ENCODE measurements at places on chromosomes 12 and 14.

DNA sequence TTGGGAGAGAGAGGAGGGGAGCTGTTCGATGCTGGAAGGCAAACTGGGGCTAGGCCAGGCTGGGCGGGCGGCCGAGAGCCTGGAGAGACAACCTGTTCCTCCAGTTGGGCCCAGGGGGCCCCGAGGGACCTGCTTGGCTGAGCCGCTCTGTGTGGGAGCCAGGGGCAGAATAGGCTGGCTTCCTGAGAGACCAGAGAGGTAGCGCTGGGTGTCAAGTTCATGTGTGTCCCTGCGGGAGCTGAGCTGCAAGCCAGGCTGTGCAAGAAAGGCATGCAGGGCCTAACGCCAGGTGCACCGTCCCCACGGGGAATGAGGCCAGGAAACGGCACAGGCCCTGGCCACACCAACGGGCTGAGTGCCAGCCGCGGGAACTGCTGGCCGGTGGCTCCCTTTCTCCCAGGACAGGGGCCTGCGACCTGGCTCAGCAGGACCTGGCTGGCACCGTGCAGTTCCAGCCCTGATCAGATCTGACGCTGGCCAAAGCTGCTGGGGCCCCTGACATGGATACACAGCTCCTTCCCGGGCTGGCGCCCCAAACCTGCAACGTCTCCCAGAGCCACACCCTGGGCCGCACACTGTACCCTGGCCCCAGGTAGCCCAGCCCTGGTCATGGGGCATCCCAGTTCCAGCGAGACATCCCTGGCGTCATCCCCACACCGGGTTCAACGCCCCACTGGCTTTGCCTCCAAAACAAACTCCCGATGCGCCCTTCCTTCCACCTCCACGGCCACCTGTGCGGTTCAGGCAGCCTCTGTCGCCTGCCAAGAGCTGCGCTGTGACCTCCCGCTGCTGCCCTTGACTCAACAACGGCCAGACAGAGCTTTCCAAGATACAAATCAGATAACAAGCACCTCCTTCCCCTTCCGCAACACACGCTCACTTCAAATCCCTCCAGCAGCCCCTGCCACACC is 65.0 kb downstream of the RFLNA start:
- DNase-seq: no peak

GRCh38 chr12:16076557-16076956 is 165.4 kb downstream of the DERA start:
- no peak for DNase-seq

DNA sequence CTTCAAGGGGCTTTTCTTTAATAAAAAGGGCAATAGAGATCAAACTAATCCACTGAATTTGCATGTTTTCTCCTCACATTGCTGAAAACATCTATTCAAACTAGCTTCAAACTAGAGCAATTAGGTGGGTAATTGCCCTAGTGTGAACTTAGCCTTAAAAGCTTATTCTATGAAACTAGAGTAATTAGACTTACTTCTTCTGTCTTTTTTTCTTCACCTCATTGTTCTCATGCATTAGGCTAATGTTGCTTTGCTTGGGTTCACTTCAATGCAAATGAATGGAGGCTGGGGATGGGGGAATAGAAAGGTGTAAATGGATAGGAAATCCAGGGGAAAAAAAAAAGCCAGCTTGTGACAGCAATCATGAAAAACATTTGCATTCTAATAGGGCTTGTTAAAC is 414.8 kb upstream of the LMO3 start:
- peak; percentile 9 for DNase-seq

- DNase-seq: no peak
Measured at GRCh38 chr12:76241371-76241770, 106.8 kb downstream of the BBS10 start.

- no peak for DNase-seq
Measured at GRCh38 chr12:108825201-108825950, 32.0 kb downstream of the SSH1 start.

Measured in retina (tissue), 1 donor.